ENCODE measurements at places on chromosomes 4 and X.

GRCh38 chr4:90189946-90190345, 62.8 kb downstream of the CCSER1 start:
- DNase-seq, result no peak

DNA sequence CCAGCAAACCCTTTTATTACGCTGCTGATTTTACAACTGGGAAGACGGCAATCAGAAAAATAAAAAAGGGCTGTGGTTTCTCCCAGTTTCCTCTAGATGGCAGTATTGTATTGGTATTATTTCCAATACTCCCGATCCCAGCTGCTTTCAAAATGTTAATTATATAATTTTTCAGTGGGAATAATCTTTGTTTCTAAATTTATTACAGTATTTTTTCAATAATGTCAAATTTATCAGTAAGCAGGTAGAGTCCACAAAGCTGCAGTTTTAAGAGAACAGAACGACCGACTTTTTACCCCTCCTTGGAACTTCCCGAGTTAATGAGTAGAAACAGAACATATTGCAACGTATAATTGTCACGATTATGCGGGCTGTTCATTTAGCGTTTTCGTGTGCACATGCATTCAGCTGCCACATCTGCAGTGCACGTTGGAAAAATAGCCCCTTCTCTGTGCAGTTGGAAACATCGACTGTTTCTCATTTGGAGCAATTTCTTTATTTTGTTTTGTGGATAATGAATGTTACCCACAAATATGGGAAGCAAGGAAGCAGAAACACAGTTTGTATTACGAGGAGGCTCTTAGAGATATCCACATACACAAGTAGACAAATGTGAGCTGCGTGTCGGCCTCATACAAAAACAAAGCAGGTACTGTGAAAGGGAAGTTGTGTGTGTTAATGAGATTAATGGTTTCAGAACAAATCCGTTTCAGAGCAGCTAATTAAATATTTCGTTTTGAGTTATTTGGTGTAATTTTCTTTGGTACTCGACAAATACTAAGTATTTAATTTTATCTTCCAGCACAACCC, 188.0 kb downstream of the STIM2 start:
- peak; percentile 23 for DNase-seq

GRCh38 chrX:105882581-105883275, 60.4 kb downstream of the NRK start:
- no peak for DNase-seq

DNA sequence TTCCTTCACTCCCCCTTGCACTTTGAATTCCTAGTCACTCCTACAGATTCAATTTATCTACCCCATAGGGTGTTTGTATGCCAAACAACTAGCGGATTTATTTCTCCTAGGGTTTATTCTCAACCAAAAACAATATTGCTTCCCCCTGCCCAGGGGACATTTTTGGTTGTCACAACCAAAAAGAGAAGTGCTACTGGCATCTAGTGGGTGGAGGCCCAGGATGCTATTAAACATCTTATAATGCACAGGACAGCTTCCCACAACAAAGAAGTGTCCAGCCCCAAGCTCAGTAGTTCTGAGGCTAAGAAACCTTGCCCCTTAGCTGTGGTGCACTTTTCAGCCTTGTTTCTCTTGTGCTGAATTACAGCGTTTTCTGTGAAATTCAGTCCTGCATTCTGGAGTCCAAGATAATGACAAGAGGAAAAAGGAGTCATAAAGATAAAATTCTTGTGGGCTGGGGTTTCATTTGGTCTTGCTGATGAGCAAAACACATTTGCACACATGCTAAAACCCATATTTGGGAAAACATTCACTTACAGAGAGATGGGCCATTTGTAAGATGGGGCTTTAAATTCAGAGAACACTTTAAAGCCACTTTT, 11.2 kb upstream of the SYTL4 start:
- DNase-seq, result no peak

GRCh38 chr4:61580721-61581377, 380.7 kb downstream of the ADGRL3 start:
- DNase-seq, result peak; percentile 29

DNA sequence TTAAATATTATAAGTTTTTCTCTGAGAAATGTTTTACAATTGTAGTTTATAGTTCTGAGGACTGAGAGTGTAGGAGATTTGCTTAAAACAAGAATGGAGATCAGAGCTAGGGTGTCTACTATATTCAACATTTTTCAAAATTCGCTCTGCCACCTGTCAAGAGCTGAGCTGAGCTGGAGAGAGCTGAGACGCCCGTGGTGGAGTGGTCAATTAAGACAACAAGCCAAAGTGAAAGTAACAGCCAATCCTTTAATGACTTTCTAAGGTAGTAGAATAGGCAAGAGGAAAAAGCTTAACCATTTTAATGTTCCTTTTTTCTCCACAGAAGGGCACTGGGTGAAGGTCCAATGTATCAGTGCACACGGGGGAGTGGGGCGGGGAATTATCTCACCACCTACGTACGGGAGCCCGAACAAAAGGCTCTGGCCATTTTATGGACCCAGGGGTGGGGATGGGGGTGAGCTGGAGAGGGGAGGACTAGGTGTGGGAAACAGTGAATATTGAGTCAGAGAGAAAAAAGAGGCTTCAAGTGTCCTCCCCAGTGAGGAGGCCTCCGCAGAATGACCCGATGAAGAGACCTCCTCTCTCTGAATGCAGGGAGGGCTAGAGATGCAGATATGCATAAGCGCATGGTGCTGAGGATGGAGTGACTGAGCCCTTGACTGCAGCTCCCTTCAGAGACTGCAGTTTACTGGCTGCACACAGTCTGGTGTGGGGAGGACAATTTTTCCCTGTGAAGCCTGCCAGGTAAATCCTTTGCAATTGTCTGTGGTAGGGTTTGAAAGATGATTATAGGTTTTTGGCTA, 60.8 kb downstream of the SPCS3 start:
- peak; percentile 33 for DNase-seq

GRCh38 chr4:57103051-57103450, 7.1 kb downstream of the IGFBP7 start:
- no peak for DNase-seq

DNA sequence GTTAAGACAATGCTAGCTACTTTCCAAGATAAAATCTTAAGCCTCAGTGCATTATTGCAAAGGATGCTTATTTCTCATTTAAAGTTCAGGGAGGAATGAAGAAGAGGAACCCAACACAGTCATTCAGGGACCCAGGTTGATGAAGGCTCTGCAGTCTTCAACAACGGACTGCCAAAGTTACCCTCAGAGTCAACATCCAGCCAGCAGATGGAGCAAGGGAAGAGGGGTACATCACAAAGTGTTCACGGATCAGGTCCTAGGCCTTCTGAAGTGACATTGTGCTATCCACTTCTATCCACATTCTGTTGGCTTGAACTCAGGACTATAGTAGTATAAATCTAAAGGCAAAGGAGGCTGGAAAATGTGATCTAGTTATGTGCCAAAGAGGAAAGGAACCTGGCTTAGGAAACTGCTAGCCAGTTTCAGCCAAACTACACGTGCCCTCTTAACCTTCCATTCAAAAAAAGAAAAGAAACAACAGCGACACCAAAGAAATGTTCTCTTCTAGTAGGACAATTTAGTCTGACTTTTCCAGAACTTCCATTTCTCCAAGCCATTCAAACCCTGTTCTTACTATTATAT, 28.8 kb downstream of the NKX6-1 start:
- DNase-seq, result no peak

DNA sequence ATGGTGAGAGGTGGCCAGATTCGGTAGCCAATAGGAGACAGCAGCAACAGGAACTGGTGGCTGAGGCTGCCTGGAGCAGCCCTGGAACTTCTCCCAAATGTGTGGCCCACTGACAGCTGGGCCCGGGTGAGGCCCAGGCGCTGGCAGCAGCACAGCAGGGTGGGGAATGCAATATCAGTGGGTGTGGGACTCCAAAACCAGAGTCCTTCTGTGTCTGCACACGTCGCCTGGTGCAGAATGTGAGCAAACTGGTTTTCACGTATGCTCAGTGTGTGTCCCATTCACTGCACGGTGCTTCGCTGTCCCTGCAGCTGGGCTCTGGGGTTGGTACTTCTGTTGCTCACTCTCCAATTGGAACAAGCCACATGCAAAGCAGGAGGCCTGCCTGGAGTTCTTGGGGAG, 14.4 kb upstream of the CENPU start:
- DNase-seq, result peak; percentile 33

DNA sequence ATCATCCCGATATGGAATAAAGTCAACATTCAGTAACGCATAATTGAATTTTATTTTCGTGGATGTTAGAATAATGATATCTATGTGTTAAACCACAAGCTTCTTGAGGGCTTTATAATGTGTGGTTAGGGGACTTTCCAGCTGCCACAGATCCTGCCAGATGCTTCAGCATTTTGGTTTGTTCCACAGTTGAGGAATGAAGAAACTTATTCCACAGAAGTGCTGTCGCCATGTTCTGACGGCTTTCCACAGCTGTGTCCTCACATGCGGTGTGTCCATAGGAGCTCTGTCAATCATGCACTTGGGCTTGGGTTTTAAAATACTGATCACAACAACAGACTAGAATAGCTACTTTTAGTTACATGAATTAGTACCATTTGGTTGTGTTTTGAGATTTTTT, 411.9 kb downstream of the TRIML1 start:
- peak; percentile 13 for DNase-seq

GRCh38 chr4:185396724-185397385, at the start of gene ANKRD37:
ANKRD37 (plus strand) TSS chr4:185396841; CDS start chr4:185396924, 83 bp downstream.
- peak; percentile 86 for DNase-seq

GRCh38 chrX:19602866-19603622, 87.7 kb upstream of the MAP3K15 start:
- peak; percentile 73 for DNase-seq

DNA sequence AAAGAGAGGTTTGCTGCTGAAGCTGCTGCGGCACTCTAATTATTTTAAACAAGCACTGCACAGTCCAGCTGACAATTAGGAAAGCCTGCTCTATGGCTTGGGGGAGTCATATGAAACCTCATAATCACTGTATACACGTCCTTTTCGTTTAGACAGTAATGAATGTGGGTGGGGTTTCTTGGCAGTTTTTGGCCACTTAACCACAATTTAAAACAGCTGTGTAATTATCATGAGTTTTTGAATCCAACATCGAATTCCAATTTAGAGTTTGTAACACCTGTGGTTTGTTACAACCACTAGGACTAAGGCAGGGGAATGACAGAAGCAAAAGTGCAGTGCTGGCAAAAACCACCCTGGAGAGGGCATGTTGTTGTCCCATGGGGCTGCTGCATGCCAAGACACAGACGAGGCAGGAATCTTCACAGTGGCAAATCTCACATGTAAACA, 99.5 kb downstream of the CXXC4 start:
- DNase-seq, result no peak

- DNase-seq, result no peak
These were observed 2.3 kb upstream of the SASH3 start for GRCh38 chrX:129777218-129778030.

- DNase-seq, result peak; percentile 23
These were observed 390.9 kb downstream of the ADAM29 start for GRCh38 chr4:175309041-175309440.

DNA sequence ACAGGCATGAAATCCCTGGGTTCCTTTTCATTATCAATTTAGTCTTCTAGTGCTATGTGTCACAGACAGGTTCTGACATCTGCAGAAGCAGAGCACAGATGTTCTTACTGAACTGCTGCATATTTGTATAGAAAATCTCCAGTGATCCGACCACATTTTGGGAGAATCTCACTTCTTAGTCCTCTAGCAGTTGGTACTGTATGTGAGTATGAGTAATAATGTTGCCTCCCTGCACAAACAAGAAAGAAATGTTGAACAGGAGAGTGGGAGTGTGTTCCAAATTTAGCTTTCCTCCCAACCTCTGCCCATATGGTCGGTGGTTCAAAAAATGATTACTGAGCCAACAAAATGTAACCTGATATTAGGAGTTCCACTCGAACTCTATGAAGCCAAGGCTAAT, 165.3 kb upstream of the GPC4 start:
- no peak for DNase-seq

GRCh38 chrX:68844581-68844980, 15.8 kb downstream of the EFNB1 start:
- no peak for DNase-seq

- DNase-seq, result peak; percentile 61
These were observed at the start of gene IQSEC2 for GRCh38 chrX:53281321-53281822. IQSEC2 (minus strand) TSS chrX:53281584.

GRCh38 chr4:26075583-26075982, 161.6 kb downstream of the SMIM20 start:
- DNase-seq, result no peak

DNA sequence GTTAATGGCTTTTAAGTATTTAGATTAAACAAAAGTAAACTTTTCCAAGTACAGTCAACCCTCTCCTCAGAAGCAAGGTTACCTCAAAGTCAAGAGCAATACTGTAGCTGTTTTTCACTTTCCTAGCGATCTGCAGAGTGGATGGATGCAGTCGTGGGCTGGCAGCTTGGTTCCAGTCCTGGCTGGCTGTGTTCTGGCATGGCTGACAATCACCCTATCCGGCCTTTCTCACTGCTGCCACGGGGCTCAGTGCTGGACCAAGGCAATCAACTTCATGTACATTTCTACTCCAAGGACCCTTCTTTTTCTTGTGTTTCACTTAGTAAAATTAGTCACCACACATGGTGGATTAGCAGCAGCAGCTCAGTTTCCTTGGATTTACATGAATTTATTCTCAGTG, 208.3 kb downstream of the GABRB1 start:
- peak; percentile 3 for DNase-seq

DNA sequence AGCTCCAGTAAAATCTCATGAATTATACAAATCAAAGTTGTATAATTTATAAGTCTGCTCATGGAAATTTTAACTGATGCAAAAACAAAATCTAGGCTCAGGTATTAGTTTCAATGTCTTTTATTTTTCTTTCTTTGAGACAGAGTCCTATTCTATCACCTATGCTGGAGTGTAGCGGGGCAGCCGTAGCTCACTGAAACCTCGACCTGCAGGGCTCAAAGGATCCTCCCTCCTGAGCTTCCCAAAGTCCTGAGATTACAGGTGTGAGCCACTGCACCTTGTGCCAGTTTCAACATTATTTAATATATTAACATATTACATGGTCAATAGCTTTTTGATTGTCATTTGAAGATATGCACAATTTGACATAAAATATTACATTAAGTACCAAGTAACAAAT, 678.7 kb downstream of the ARAP2 start:
- DNase-seq, result no peak

DNA sequence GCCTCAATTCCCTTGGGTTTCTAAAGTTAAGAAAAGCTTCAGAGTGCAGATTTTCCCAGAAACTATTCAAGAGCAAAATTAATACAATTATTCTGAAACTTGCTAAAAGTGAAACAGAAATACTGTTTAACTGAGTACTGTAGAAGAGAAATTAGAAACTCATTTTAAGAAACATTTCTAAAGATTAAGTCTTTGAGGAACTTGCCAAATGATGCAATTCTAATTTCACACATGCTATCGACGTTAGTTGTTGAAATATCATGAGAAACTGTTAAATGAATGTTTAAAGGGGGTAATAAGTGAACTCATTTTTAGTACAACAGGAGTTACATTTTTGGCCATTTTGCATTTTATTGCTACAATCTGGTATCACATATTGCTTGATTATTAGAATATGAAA, 125.3 kb upstream of the MAOA start:
- DNase-seq, result no peak

- DNase-seq, result no peak
These were observed 20.4 kb downstream of the FLNA start for GRCh38 chrX:154354013-154354412.

Measured in renal cortical epithelial cell (primary cell).